ENCODE measurements at places on chromosomes 6 and 20.
A peak's percentile ranks its signal among the peaks of the same experiment; 100 is the strongest.

- no peak for DNase-seq
Observed at GRCh38 chr6:135880066-135880972, 28.8 kb downstream of the PDE7B start.

DNA sequence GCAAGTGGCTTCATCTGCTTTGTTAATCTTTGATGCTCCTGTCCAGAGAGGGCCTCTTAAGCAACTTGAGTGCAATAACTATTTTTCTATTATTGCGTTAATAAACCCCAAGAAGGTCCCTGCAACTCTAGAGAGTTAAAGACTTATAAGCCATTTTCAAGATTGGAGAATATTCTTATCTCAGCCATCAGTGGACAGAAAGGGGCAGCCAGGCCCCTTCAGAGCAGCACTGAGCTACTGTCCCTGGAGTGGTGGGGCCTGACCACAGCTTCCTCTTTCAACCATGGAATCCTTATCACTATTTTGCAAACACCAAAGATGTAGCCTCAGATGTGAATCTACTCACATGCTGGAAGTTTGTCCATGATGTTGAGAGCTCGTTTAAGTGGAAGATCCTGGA, 2.8 kb upstream of the MAS1L start:
- DNase-seq, result no peak

- no peak for DNase-seq
Observed at GRCh38 chr20:21633829-21634228, 71.6 kb upstream of the PAX1 start.

DNA sequence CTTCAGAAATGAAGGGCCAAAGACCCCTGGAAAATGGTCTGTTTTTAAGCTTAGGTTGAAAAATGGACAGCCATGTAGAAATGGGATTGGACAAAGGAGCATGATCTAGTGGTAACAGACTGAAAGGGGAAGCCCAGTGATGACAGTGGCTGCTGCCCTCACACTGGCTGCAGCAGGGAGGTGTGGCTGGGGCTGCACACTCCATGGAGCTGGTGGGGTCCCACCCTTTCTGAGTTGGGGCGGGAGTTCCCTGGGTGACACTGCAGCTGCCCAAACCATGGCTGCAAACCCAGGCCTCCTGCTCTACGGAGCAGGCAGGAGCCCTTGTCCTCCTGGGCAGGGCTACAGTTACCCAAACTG, 8.5 kb upstream of the PACSIN1 start:
- no peak for DNase-seq

GRCh38 chr6:156925718-156926607, 148.8 kb downstream of the ARID1B start:
- DNase-seq, result no peak

DNA sequence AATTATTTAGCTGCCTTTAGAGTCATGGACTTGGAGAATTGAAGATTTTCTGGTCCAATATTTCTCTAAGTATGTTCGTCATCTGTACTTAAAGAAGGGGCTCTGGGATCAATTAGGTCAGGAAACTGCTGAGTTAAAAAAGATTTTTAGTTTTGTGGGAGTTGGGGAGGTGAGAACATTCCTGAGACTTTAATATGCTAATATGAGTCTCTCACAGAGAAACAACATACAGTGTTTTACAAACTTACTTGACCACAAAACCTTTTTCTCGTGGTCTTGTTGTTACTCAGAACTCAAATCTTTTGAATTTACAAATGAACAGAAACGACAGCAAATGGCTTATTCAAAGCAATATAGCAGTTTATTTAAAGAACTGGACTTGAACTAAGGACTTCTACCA, 67.9 kb downstream of the LIN28B start:
- no peak for DNase-seq

DNA sequence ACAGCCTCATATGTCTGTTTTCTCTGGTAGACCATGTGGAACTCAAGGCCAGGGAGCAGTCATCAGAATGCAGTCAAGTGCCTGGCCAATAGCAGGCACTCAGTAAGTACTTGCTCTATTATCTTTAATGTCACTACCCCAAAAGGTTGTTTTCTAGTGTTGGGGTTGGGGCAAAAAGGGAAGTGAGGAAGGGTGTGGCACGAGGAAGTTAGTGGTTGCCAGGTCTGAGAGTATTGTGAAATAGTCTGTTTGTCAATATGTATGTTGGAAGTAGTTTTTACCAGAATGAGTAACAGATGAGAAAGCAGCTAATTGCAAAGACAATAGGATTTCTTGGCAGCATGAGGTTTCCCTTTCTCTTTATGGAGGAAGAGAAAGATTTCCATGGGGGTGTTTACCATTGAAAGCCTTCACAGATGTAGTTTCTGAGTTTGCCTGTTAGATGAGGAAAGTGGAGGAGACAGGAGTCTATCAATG, 59.5 kb upstream of the ARMH2 start:
- no peak for DNase-seq

DNA sequence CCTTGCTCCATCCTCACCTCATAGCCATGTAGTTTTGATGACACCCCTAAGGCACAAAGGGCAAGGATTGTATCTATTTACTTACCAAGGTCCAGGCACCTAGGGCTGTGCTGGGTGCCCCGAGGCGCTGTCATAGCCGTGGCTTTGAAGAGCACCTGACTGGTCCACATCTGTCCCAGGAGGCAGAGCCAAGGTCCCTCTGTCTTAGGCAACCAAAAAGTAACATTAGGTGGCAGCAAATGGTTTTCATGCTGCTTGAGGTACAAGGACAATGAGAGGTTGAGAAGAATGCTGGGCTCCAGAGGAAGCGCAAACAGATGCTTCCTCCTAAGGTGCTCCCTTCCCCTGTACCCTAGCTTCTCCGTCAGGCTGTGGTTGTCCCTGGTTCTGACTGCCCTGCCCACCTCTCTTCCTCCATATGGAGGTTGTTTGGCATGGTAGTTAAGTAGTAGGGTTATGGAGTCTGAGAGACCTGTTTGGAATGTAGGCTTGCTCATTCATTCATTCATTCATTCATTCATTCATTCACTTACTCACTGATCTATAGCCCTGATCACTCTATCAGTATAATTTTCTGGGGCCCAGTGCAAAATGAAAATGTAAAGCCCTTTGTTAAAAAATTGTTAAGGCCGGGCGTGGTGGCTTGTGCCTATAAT, 3.0 kb upstream of the UQCC2 start:
- DNase-seq, result no peak

GRCh38 chr6:137722749-137723272, 144.2 kb upstream of the TNFAIP3 start:
- no peak for DNase-seq

- no peak for DNase-seq
Observed at GRCh38 chr20:17663486-17663885, 18.6 kb downstream of the RRBP1 start.

DNA sequence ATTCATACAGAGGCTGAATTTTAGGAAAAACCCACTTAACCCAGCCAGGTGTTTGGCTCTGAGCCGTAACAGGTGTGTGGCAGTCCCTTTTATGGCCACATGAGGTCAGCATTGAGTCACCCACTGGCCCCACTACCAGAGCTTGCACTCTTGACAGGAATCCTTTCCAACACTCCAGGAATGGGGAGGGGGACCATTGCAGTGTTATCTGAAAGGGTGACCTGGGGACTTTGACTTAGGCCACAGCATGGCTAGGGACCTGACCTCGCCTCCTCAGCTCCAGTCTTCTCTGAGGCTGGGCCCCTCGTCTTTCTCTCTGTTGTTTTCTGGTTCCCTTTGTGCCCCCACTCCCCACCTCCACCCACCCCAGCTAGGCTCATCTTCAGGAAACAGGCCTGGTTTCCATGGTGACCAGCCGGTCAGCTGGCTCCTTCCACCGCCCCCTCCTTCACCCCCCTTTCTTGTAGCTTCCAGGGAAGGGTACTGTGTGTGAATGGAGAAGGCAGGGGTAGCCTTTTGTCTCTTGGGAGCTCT, 2.1 kb upstream of the TMEM151B start:
- DNase-seq, result peak; percentile 32

DNA sequence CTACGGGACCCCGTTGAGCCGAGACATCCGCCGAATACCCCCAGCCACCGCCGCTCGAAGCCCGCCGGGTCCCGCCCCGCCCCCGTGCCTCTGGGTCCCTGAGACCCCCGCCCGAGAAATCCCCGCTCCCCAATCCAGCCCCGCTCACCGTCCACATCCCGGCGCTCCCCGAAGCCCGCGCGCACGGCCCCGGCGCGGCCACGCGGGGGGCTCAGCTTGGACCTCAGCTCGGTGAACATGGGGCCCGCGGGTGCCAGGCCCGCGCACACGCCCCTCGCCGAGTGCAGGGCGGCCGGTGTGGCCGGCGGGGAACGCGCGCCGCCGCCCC, 249 bp downstream of the SAMD10 start:
- no peak for DNase-seq

- DNase-seq, result no peak
Observed at GRCh38 chr6:125262016-125263013, 39.5 kb downstream of the HDDC2 start.

- no peak for DNase-seq
Observed at GRCh38 chr20:23628402-23629016, 9.2 kb downstream of the CST3 start.

GRCh38 chr6:155232848-155233247, 31.0 kb upstream of the CLDN20 start:
- no peak for DNase-seq

DNA sequence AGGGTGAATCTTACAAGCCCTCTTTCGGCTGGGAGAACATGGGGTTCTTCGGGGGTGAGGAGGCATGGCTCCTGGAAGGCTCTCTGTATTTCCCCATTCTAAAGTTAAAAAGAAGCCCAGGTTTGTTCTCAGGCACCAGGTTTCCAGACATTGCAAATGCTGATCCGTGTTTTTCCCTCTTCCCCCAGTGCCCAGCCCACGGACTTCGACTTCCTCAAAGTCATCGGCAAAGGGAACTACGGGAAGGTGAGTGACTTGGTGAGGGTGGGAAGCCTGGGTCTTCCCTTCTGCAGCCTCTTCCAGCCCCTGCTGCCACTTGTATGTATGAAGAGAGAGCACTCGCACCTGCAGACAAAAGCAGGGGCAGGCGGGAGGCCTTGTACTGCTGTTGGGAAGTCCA, 8.7 kb downstream of the SGK2 start:
- no peak for DNase-seq

DNA sequence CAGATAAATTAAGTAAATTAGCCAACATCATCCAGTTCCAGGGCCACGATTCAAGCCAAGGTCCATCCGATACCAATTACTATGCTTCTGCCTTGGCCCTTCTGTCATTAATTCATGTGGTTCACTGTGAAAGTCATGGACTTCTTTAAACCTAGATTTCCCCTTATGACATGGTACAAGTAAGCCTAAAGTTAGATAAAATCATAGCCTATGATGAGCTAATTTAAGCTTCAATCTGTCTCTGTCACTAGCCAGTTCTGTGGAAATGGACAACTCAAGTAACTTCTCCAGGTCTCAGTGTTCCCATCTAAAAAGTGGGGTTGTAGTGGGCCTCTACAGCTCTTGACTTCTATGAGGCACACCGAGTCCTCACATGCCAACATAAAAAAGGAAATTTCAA, 225.5 kb upstream of the MARCKS start:
- no peak for DNase-seq

GRCh38 chr20:17655286-17655651, 26.8 kb downstream of the RRBP1 start:
- DNase-seq, result no peak

- peak; percentile 32 for DNase-seq
Observed at GRCh38 chr6:129709769-129710449, at the start of gene ARHGAP18. ARHGAP18 (minus strand) TSS chr6:129710177; CDS start chr6:129710136, 41 bp downstream.

GRCh38 chr20:41276317-41276751, 41.2 kb downstream of the ZHX3 start:
- DNase-seq, result no peak

DNA sequence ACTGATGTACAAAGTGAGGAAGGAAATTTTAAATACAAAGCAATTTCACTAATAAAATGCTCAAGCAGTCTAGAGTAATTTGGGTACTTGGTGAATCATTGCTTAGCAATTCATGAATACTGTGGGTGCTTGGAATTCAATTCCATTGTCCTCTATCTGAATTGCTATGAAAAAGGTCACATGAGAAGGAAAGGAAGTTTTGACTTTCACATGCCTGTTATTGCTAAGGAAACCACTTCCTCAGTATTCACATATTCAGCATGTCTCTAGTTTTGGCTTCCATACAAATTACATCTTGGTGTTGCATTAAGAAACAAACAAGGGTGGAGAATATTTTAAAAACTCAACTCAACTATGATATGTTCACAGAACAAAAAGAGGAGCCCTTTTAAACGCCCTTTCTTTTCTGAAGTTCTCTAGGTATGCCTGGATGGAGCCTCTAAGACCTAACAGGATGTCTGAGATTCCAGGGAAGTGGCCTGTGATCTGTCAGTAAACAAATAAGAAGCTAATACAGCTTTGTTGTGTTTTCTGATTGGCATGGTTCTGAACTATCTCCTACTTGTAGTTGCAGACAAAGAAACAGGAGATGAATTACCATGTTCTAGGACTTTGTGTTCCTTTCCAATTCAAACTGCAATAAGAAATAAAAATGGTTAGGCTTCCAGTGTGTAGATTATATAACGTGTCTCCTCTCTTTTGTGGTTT, 190.4 kb downstream of the OGFRL1 start:
- no peak for DNase-seq

DNA sequence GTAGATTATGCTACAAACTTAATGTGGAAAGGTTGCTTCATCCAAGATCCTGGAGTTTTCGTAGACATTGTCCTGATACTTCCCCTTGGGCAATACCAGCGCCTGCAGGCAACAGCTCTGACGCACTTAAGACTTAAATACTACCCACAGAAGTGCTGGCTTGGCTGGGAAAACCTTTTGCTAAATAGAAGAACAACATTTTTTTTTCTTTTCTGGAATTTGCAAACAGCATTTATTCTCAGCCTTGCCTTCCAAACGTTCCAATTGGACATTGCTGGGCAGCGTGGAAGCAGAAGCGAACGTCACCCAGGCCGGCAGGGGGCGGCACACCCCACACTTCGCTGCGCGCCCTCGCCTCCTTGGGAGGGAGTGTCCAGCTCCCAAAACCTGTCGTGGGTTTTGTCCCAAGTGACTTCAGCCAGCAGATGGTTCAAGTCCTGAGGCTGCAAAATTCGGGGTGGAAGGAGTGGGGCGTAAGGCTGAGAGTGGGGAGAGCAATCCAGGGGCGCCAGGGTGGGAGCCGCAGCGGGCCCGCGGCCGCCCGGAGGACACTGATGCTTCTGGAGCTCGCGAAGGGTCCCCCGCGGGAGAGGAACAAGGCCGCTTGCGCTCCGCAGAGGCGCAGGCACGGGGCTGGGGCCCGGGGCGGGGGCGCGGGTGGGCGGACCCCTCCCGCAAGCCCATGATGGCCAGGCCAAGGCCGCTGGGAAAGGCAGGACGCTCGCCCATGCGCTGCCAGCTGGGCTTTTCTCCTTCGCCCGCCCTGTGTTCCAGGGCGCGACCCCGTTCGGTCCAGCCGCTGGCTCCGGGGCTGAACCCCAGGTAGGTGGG, 60.8 kb upstream of the MAP3K4 start:
- no peak for DNase-seq

GRCh38 chr6:51027283-51028065, 208.8 kb downstream of the TFAP2B start:
- DNase-seq, result no peak

Data from activated naive CD8-positive, alpha-beta T cell treated with anti-CD3 and anti-CD28 coated beads, Interleukin-2, amount 50 U/mL, for 16 hours (primary cell).